ENCODE measurements at places on chromosomes 16 and 17. TPM values are rescaled to one million over a fixed set of nuclear protein-coding genes. Genes with fewer than 3 reads are reported as not detected.

- DNase-seq: peak; percentile 50
Measured at GRCh38 chr17:2965621-2966595, 97.5 kb downstream of the OR1D5 start.

DNA sequence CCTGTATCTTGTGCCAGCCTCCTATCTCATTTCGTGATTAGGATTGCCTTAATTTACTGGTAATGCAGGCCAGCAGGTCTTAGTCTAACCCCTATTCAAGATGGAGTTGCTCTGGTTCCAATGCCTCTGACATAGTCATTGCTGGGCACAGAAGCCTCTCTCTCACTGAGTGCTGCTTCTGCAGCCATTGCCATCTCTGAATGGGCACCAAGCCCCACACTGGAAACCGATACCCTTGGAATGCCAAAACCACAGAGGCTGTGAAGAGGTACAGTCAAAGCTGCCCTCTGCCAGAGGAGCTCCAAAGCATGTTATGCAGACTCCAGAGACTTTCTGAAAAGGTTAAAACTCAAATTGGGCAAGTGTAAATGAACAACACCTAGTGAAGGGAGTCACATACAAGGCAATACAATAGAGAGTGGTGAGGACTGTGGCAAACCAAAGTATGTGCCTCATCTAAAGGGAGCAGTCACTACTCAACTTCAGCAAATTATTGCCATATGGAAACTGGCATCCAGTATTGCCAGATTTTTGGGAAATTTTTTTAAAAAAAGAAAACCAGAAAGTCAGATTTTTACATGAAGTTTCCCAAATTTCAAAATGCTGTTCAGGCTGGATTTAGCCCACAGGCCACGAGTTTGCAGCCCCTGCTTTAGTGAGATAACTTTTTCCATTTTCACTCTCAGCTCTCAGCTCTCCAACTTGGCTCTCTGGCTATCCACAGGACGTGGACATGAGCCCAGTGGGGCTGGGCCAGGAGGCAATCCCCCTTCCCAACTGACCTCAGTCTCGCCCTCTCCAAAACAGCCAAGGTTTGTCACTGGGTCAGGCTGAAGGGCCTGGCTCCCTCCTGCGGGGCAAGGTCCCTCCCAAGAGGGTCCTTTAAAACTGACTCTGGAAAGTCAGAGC is 2.1 kb upstream of the MMP2 start:
- no peak for DNase-seq

- no peak for DNase-seq
Measured at GRCh38 chr16:13552960-13553257, 367.0 kb upstream of the ERCC4 start.

DNA sequence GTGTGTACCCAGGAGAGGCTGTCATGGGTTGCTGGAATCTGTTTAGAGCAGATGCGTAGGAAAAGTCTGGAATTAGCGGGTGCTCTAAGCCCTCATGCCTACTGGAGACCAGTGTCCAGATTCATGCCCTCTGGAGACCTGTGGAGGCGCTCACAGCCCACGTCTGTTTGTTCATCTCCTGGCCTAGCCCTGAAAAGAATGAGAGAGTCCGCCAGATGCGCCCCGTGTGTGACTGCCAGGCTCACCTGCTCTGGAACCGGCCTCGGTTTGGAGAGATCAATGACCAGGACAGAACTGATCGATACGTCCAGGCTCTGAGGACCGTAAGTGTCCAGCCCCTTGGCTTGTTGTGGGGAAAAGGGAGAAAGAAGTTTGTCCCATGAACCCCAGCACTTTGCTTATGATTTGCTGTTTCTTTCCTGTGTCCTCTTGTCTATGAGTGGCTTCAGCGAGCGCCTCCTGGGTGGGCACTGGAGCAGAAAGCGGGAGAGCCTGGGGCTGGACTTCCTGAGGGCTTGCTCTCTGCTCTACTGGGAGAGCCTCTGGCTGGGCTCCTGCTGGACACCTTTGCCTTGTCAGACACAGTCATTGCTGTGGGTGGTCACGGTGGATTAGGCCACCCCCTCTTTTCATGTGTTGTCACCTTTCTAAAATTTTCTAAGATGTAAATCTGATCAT is 35.3 kb downstream of the PRMT7 start:
- peak; percentile 46 for DNase-seq

DNA sequence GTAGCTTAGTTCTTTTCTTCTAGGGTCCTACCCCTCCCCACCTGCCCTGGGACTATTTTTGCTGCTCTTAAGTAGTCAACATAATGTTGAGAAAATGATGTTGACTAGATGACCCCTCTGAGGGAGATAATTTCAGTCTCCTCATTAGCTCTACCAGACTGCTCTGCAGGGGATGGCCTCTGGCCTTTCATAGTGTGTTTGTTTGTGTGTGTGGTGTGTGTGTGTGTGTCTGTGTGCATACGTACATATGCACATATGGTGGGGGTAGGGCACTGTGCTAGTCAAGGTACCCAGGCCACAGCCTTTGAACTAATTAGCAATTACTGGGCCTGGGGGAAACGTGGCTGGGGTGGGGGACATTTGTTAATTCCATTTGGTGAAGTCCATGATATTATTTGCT is 254.0 kb downstream of the SHISA9 start:
- DNase-seq: no peak

DNA sequence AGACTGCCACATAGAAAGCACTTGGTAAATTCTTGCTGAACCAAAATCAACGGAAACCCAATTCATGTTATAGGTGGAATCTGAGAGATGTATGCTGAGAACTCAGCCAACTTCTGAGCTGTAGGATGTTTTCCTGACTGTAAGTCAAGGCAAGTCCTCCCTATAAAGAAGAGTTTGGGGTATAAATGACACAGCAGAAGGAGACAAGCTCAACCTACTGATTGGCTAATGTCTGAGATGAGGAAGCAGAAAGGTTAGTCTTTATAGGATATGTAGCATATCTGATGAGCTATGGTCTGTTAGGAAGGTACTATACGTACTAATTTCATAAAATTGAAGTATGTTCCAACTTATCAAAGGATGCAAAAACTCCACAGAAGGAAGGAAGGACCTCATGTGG is 99.5 kb downstream of the XYLT1 start:
- DNase-seq: no peak

- no peak for DNase-seq
Measured at GRCh38 chr16:72291531-72291981, 119.6 kb upstream of the PMFBP1 start.

GRCh38 chr17:17305281-17305801 is 2.2 kb downstream of the NT5M start:
- peak; percentile 69 for DNase-seq

DNA sequence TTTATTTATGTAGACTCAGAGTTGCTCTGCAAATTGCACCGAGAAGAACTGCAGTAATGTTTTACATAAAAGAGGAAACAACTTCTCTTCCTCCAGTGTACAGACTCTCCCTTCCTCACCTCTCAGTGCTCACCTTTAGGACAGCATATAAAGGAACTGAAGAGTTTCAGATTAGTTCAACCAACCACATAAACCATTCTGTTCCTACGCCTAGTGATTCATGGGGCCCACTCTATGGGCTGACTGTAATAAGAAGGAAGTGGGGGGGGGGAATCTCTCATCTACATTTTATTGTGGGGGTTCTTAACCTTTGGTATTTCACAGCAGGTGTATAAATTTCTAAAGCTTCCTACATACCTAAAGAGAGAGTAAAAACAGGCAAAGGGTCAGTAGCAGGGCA is 18.3 kb downstream of the ZSWIM7 start:
- no peak for DNase-seq

DNA sequence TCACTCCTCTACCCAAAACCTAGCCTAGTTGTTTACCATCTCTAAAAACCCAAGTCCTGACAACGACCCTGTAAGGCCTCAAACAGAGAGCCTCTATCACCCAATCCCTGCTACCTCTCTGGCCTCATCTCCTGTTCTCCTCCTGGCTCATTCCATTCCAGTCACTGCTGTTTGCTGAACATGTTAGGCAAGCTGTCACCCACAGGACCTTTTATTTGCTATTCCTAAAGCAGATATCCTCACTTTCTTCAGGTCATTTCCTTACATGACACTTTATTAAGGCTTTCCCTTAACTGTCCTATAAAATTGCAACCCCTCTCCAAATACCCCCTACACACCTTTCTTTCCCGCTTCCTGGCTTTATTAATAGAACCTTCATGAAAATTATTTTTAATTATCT is 85.1 kb downstream of the KANSL1 start:
- no peak for DNase-seq

DNA sequence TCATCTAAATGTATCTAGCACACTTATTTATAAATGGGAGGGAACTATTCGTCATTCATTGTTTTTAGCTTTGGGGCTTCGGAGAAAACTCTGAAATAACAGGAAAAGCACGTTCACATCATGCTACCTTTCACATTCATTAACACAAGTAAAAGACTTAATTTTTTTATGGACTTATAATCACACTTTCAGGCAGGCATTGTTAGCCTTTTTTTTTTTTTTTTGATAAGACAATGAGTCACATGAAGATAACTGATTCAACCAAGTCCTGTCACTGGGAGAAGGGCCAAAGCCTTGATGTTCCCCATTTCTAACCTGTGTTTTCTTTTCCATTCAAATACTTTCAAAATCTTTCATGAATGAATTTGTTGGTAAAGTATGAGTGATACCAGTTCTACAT is 631.3 kb upstream of the CA10 start:
- no peak for DNase-seq

- DNase-seq: no peak
Measured at GRCh38 chr16:70808371-70808770, 7.4 kb upstream of the VAC14 start.

- DNase-seq: no peak
Measured at GRCh38 chr17:72952641-72953315, 139.7 kb downstream of the SLC39A11 start.

- DNase-seq: peak; percentile 95
Measured at GRCh38 chr16:85395207-85395912, 217.8 kb upstream of the GSE1 start.

GRCh38 chr16:8581831-8582580 is 8.3 kb downstream of the TMEM114 start:
- DNase-seq: no peak

DNA sequence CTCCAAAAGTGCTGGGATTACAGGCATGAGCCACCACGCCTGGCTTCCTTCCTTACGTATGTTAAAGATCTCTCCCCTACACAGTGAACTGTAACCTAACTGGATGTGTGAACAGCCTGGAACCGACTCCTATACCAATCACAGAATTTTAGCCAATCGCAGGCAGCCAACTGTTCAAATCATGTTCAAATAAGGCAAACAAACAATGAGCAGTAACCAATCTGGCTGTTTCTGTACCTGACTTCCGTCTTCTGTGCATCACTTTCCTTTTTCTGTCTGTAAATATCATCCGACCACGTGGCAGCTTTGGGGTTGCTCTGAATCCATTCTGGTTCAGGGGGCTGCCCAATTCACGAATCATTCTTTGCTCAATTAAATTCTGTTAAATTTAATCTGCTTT is 27.5 kb downstream of the TEKT5 start:
- DNase-seq: no peak

GRCh38 chr16:12679660-12680272 is 123.9 kb downstream of the CPPED1 start:
- no peak for DNase-seq

DNA sequence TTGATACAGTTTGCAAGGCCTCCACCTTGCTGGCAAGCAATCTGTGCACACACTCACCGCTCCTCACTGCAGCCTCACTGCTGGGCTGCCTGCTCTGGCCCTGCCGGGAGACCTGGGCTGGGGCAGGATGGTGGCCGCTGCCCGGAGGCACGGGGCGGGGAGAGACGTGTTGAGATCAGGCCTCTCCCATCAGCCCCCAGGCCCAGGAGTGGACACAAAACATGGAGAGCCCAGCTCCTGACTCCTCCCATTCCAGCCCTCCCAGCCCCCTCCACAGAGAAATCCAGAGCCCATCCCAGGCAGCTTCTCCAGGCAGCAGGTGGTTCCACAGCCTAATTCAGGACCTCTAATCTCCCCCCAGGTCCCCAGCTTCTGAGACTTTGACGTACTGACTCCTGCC is 23.1 kb upstream of the RPL38 start:
- peak; percentile 76 for DNase-seq

- DNase-seq: no peak
Measured at GRCh38 chr16:10501016-10501607, 79.3 kb downstream of the EMP2 start.

- DNase-seq: no peak
Measured at GRCh38 chr16:49750341-49751000, 105.4 kb downstream of the ZNF423 start.

- peak; percentile 93 for DNase-seq
Measured at GRCh38 chr16:27721531-27722181, 171.7 kb downstream of the KATNIP start.

DNA sequence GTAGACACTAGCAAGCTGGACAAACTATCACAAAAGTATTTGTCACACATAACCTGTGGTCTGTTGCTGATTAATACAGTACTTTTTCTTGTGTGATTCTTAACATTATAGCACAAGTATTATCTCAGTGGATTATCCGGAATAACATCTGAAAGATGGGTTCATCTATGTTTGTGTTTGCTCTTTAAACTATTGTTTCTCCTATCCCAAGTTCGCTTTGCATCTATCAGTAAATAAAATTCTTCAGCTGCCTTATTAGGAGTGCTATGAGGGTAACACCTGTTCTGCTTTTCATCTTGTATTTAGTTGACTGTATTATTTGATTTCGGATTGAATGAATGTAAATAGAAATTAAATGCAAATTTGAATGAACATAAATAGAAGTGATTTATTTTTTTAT is 14.5 kb downstream of the RNFT1 start:
- DNase-seq: no peak

- DNase-seq: no peak
Measured at GRCh38 chr17:36092230-36092629, 2.3 kb upstream of the CCL3 start.

DNA sequence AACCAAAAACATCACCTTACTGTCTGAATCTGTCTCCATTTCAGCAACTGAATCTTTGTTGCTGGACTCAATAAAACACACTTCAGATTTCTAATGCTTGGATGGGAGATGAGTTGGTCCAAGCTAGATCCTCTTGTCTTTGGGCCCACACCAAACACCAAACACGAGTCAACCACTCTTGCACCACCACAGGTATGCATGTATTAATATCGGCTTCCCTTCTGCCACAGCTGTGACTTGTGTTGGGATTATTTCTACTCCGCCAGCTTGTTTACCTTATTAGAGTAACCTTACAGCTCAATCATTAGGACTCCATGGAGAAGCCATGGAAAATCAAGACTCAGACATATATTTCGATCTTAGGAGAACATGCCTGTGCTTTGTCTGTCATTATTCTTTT is 49.9 kb downstream of the XYLT1 start:
- no peak for DNase-seq

The CASKIN1 gene
- total RNA-seq: 0.05 TPM

The PIMREG gene
- not detected for total RNA-seq

The RNF43 gene
- not detected for total RNA-seq

The XAF1 gene
- total RNA-seq: 33.1 TPM

The OR2C1 gene
- total RNA-seq: not detected

The NPIPB13 gene
- 21.2 TPM for total RNA-seq

The PRAC2 gene
- total RNA-seq: not detected

The CTRB1 gene
- total RNA-seq: 4.0 TPM

The NLRP1 gene
- total RNA-seq: 18.1 TPM

The CCR7 gene
- 0.62 TPM for total RNA-seq

The SLC4A1 gene
- 4.2 TPM for total RNA-seq

The DNAI2 gene
- total RNA-seq: not detected

The CD300A gene
- 8.5 TPM for total RNA-seq

The LPO gene
- not detected for total RNA-seq

The GPR139 gene
- not detected for total RNA-seq

The HOXB4 gene
- total RNA-seq: 6.9 TPM

All from posterior vena cava (tissue), 2 donors.